ENCODE measurements at places on chromosomes 6 and 20. TPM values are rescaled to one million over a fixed set of nuclear protein-coding genes. Genes with fewer than 3 reads are reported as not detected.

Gene C6orf132
- total RNA-seq, result 1.6 TPM

Gene RBPJL
- total RNA-seq, result not detected

Gene SSTR4
- total RNA-seq, result not detected

Gene KIF25
- total RNA-seq, result not detected

DNA sequence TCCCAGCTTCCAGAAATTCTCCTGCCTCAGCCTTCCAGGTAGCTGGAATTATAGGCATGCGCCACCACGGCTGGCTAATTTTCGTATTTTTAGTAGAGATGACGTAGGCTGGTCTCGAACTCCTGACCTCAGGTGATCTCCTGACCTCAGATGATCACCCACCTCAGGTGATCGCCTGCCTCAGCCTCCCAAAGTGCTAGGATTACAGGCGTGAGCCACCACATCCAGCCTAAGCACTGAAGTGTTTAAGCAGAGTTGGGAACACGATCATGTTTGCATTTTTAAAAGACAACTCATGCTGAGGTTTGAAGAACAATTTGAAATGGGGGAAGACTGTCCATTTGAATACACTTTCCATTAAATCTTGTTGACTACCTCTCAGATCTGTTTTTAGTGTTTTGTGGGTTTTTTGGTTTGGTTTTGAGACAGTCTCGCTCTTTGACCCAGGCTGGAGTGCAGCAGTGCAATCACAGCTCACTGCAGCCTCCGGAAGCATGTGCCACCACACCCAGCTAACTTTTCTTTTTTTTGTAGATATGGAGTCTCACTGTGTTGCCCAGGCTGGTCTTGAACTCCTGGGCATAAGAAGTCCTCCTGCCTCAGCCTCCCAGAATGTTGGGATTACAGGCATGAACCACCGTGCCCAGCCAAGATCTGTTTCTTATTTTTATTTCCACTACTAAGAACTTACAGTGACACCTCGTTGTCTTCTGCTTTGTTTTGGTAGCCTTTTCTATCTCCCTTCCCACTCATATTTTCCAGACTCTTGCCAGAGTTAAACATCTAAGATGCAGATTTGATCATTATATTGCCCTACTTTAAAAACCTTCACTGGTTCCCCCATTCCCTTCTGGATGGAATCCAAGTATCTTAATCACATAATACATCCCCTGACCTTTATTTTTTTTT is 5.5 kb downstream of the CASP8AP2 start:
- DNase-seq, result no peak

DNA sequence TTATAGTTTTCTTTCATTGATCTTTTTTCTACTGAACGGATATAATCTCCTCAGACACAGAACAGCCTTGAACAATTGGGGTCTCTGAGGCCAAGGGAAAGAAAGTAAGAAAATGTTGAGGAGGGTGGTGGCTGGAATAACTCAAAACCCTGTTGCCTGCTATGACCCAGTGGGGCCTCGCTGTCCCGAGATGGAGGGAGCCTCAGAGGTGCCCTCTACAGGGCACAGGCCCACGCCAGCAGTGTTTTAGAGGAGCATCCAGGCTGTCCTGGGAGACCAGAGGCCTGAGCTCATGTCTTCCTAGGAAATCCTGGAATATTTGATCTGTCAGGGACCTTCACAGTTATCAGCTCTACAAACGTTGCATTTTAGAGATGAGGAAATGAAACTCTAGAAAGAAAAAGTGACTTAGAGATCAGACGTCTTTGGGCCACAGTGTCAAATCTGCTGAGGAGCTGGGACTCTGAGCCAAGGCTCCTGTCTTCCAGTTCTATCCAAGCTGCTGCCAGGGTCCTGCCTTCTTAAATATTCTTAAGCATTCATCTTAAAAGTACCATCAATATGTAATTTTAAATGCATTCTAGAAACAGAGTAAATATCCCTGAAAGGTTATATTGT is 26.3 kb downstream of the ALDH5A1 start:
- DNase-seq, result peak; percentile 49

GRCh38 chr6:80527552-80528052 is 421.1 kb downstream of the BCKDHB start:
- no peak for DNase-seq

DNA sequence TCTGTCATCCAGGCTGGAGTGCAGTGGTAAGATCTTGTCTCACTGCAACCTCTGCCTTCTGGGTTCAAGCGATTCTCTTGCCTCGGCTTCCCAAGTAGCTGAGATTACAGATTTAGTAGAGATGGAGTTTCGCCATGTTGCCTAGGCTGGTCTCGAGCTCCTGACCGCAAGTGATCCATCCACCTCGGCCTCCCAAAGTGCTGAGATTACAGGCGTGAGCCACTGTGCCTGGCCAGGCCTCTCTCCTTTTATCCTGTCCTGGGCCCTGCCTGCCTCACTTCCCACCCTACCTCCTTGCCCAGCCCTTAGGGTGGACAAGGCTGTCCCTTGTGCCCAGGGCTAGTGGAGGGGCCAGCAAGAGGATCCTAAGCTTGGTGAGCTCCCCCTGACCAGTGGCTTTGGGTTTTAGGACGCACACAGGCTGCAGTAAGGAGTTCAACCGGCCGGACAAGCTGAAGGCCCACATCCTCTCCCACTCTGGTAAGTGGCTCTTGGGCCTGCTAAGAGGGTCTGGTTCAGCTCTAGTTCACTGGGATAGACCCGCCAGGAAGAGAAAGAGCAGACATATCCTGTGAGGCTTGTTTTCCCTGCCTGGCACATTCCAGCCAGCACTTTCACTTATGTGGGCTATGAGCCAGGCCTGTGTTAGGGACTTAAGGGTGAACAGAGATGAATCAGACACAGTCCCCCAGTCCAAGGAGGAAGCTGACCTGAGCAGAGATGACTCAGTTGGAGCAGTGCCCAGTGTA is 21.9 kb upstream of the CHMP4B start:
- DNase-seq, result peak; percentile 98

GRCh38 chr6:2659882-2660281 is 90.8 kb downstream of the MYLK4 start:
- DNase-seq, result peak; percentile 18

DNA sequence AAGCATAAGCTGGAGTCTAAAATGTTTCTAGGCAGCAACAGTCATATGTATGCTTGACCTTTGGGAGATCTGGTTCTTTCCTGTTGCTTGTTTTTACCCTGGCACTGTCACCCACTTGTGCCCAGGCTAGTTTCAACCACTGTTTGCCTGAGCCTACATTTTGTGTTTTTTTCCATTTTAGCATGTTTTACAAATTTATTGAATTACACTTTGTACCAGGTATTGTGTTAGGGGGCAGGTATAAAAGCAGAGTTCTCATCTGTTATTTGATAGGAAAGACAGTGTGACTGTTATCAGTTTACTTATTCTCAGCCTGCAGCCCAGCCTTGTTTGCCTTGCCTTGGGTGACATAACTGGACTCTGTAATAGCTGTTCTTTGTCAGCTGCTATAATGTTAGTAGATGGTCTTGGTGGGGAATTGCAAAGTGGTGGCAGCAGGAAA is 147.0 kb downstream of the CDKAL1 start:
- DNase-seq, result no peak

DNA sequence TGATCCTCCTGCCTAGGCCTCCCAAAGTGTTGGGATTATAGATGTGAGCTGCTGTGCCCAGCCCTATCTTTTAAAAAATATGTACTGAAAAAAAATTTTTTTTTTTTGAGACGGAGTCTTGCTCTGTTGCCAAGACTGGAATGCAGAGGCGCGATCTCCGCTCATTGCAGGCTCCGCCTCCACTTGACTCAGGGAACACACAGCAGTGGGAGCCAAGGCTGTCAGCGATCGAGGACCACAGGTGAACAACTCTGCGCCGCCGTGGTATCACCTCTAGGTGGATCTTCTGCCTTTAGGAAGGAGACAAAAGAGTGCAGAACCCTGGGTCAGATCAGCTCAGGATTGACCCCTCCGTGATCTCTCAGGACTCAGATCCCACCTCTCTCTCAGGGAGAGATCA is 13.7 kb downstream of the RAET1E start:
- no peak for DNase-seq

GRCh38 chr6:25290306-25291060 is 11.3 kb downstream of the CARMIL1 start:
- DNase-seq, result no peak

DNA sequence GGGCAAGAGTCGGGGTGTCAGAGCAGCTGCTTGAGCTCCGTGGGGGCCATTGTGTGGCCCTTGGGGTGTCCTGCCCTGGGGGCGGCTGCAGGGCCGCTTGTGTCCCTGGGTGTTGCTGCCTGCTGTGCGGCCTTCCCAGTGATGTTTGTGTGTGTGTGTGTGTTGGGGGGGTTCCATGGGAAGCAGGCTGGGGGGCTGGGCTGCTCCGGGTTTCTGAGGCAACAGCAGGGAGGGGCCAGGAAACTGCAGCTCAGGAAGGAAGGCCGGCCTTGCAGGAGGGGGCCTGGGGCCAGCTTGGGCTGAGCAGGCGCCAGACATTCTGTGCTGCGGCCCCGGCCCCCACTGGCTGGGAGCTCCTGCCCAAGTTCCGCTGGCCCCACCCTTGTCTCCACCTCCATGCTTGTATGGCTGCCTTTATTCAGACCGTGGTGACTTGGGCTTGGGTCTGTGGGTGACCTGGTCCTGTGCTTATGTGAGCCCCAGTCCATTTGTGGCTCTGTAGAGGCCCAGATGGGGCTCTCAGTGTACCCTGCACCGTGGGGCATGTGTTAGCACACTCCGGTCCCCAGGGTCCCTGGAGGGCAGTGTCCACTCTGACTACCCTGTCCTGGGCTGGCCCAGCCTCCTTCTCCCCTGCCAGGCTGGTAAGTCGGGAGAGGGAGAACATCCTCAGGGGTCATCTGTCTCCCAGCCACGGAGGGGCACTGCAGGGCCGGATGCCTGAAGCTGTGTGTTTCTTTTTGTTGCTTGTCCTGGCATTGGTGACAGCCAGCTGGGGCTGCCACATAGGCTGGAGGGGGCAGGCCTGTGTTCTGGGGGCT is 4.6 kb upstream of the SOX18 start:
- peak; percentile 61 for DNase-seq

DNA sequence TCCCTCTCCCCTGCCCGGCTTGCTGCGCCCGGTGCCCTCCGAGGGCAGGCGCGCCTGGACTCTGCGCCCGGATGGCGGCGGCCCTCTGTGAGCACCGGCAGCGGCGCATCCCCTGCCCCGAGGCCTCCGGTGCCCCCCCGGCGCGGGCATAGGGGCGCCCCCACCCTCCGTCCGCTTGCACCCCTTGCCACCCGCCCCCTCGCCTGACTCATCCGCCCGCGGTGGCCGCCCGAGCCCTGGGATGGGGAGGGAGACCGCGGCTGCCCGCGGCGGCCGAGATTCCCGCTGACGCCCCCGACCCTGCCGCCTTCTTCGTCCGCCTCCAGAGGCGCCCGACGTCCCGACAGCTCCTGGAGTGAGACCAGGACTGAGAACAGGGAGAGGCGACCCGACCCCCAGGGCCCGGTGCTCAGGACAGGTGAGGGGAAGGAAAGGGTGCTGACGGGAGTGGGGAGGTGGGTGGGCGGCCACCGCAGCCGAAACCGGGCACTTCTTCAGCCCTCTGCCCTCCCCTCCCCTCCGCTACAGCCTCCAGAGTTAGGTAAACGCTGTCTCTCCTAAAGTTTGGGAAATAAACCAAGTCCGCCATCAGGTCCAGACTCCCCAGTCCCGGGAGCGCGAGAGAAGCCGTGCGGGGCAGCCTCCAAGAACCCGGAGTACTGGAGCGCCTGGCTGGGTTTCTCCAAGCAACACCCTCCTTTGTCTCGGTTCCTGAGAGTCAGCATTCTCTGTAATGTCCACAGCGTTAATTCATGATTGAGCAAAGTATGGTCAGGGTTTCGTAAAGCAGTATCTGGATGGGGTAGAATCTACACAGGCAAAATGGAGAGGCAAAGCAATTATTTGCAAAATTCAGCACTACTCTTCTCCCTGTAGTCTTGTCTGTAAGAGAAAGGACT is 539 bp downstream of the TMEM200A start:
- DNase-seq, result no peak

DNA sequence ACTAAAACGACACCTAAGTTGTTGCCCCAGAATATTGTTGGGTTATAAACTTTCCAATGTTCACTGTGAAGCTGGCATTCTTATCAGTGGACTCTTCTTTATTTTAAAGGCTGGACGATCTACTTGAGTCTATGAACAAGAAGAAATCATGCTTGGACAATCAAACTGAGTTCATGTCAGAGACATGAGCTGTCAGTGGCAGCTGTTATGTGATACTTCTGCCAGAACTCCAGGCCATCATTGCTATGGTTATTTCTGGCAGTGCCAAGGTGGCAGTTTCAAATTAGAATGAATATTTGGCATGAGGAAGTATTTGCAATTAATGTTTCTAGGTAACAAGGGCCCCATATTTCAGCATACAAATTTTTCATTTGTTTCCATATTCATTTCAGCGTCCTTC is 417.3 kb downstream of the LMBRD1 start:
- DNase-seq, result no peak

DNA sequence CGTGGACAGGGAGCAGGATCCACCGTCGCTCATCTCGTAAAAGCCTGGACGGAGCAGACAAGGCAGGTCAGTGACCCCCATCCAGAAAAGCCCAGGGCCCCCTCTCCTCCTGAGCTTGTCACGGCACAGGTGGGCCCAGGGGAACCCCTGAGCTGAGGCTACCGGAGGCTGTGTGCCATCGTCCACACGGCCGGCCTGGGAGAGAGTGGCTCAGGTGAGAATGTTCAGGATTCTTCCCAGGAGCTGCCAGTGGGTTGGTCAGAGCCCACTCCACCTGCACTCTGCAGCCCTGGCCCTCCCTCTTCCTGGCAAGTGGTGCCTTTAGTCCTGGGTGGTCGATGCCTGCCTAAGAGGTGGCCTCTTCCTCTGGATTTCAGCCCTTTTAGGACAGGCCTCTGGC is 9.2 kb downstream of the DACT2 start:
- DNase-seq, result no peak

GRCh38 chr6:13526727-13527670 is 39.6 kb upstream of the GFOD1 start:
- no peak for DNase-seq

DNA sequence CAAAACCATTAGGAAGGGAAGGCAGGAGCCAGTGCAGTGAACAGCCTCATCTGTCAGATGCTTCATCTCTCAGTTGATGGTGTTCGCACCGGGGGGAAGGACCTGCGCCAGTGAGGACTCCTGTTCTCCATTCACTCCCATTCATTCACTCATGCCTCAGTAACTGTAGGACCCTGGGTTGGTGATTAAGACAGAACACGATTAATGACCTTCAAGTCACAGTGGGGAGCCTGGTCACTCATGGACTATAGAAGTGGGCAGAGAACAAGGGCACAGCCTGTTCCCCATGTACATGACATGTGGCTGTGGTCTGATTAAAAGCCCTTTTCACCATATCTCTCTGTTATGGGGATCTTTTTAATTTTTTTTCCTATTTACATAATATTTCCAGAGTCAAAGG is 113.3 kb downstream of the RPS12 start:
- DNase-seq, result no peak
